ENCODE measurements at places on chromosomes 16 and 17.
A peak's percentile ranks its signal among the peaks of the same experiment; 100 is the strongest.

GRCh38 chr16:3356118-3356517, 429 bp downstream of the OR2C1 start:
- no peak for DNase-seq

GRCh38 chr17:47733674-47734410, 806 bp downstream of the TBX21 start:
- no peak for DNase-seq

DNA sequence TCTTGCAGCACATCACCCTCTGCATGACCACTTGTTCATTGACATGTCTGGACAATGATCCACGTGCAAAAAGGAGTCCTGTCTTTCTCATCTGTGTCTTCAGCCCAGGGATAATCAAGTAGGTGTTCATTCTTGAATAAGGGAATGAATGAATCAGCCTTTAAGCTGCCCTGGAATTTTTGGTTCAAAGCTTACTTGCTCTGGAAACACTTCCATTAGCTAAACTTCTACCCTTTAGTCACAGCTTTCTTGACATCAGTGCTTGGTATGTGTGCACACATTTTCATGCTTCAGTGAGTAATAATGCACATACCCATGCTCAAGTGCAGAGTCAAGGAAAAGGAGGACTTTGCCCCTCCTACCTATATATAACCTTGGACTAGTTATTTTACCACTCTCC, 103.0 kb upstream of the CDH13 start:
- DNase-seq: no peak

GRCh38 chr16:64409783-64410210, 712.1 kb downstream of the CDH11 start:
- no peak for DNase-seq

GRCh38 chr17:64788286-64789060, 126.4 kb upstream of the SMURF2 start:
- DNase-seq: no peak

DNA sequence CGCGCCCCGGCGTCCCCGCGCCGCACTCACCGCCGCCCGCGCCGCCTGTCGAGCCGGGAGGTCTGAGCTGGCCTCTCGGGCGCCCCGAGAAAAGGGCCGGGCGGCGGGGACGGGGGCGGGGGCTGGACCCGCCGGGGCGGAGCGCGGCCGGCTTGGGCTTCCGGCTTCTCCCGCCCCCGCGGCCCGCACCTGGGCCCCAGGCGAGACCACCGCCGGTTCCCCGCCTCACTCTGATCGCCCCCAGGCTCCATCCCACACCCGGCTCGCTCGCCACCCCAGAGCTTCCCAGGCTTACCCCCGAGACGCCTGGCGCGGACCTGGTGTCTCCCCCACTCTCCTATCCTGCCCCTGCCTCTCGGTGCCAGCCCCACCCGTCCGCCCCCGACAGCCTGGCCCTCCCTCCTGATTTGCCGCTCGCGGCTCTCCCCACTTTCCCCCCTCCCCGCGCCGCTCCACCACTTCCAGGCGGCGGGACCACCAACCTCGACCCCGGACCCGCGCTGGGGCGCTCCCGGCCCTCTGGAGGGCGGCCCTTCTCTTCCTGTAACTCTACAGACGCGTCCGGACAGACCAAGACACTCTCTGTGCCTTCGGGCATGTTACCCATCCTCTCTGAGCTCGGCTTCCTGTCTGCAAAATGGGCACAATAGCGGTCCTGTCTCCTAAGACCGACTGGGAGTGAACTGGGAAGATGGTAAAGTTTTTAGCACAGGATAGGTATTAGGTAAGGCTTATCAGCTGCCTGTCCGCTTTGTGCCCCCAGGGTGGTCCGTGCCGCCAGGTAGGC, at the start of gene LITAF:
LITAF (minus strand) TSS at position 64 of the 787 bp plus-strand sequence. CDS start 30,189 bp downstream, outside the sequence.
- no peak for DNase-seq

DNA sequence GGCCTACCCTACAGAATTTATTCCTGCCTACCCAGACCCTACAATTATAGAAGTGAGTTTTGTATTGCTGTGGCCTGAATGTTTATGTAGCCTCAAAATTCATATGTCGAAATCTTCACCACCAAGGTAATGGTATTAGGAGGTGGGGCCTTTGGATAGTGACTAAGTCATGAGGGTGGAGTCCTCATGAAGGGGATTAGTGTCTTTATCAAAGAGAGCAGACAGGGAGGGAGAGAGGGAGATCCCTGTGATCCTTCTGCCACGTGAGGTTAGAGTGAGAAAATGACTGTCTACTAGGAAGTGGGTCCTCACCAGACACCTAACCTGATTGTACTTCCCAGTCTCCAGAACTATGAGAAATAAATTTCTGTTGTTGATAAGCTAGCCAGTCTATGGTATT, 981 bp upstream of the DUXB start:
- DNase-seq: no peak

- DNase-seq: peak; percentile 88
Measured at GRCh38 chr17:4967539-4968485, at the start of gene SPAG7. SPAG7 (minus strand) TSS chr17:4967817; CDS start chr17:4967804, 13 bp downstream.

DNA sequence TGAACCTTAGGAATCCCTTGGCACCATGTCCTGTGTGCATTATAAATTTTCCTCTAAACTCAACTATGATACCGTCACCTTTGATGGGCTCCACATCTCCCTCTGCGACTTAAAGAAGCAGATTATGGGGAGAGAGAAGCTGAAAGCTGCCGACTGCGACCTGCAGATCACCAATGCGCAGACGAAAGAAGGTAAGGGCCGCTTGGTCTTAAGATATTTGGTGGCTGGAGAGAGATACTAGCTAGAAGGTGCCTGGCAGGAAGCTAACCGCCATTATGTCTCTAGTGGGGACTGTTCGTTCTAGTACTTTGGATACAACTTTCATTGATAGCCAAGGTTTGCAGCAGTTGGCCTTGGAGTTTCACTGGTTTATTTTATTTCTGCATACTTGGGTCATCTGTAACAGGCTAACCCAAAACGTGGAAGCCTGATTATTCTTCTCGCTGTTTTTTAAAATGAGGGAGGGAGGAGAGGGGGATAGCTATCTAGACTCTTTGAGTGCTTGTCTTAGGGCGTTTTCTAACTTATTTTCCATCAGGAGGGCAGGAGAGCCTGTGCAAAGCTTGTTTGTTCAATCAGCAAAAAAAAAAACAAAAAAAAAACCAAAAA, 1.3 kb downstream of the RBBP6 start:
- DNase-seq: no peak

GRCh38 chr17:77527836-77528505, 387.2 kb downstream of the SEC14L1 start:
- no peak for DNase-seq

DNA sequence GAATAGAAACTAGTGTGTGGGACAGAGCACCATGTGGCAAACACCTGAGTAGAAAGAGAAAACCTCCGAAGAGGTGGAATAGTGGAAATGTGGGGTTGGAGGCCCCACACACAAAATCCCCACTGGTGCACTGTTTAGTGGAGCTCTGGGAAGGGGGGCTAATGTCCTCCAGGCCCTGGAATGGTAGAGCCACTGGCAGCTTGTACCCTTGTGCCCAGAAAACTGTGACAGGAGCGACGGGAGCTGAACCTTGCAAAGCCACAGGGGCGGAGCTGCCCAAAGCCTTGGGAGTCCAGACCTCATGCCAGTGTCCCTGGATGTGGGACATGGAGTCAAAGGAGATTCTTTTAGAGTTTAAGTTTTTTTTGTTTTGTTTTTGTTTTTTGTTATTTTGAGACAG, 50.6 kb downstream of the RNF112 start:
- no peak for DNase-seq

DNA sequence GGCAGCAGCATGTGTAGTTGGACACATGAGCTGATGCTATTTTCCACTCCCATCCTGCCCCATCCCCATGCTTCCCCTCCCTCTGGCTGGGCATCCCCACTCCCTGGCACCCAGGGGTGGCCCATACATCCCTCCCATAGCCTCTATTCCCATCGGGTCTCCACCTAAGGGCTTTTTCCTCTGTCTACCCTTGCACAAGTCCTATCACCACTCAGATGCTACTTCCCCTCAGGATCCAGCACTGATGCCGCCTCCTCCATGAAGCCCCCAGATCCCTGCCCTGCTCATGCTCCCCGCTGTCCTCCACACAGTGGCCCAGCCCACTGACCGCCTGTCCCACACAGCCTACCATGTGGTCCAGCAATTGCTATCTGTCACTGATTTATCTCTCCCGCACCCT, 15.8 kb downstream of the TRPV1 start:
- DNase-seq: no peak

- no peak for DNase-seq
Measured at GRCh38 chr16:31460582-31461002, 1.3 kb downstream of the ARMC5 start.

- no peak for DNase-seq
Measured at GRCh38 chr16:70480127-70481105, 26.0 kb downstream of the FCSK start.

GRCh38 chr16:10297341-10298006, 88.4 kb upstream of the ATF7IP2 start:
- no peak for DNase-seq

DNA sequence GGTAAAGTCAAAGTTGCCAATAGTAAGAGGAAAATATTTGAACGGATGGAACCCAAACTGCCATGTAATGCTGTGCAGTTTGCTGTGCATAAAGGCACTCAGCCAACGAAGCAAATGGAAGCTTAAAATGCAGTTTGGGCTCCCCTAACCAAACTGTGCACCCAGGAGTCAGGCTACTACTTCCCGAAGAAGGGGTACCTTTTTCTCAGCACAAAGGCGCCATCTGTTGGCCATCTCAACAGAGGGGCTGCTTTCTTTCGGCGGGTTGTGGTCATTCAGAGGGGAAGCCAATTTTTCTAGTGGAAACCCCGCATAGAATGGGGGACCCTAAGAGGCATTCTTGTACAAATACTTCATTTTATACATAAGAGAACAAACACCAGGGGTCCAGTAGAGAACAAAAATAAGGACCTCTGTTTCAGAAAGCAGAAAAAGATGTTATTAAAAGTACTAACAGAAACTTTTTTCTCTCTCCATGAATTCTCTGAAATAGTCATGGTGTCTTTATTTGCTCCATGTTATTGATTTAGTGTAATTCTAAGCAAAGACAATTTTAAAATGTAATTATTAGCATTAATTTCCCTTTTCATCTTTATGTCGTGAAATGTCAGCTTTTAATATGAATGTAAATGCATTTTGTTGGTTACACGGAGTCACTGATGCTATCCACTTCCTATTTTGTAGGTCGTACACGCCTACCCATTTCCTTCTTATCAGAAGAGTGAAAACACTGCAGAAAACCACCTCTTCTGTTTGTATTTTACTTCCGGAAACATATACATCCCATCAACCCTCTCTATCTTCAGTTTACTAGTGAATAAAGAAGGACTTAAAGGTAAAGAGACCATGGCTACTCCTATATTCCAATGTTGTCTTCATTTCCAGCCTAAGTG, 453.3 kb downstream of the KCNJ2 start:
- no peak for DNase-seq

- DNase-seq: no peak
Measured at GRCh38 chr17:28199115-28199514, 119.9 kb upstream of the TMEM97 start.

- no peak for DNase-seq
Measured at GRCh38 chr17:67109111-67109510, 64.8 kb downstream of the CACNG1 start.

DNA sequence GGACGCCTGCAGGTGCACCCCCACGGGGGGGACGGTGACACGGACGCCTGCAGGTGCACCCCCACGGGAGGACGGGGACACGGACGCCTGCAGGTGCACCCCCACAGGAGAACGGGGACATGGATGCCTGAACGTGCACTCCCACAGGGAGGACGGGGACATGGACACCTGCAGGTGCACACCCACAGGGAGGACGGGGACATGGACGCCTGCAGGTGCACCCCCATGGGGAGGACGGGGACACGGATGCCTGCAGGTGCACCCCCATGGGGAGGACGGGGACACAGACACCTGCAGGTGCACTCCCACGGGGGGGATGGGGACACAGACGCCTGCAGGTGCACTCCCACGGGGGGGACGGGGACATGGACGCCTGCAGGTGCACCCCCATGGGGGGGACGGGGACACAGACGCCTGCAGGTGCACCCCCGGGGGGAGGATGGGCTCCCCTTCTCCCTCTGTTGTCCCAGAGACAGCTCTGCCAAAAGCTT, 114.5 kb upstream of the METRNL start:
- no peak for DNase-seq

- DNase-seq: no peak
Measured at GRCh38 chr17:10109146-10109545, 89.3 kb downstream of the GAS7 start.

GRCh38 chr17:64572682-64573154, 65.9 kb downstream of the CEP95 start:
- DNase-seq: no peak

- DNase-seq: no peak
Measured at GRCh38 chr17:66275651-66276050, 26.8 kb upstream of the PRKCA start.

- no peak for DNase-seq
Measured at GRCh38 chr17:68460146-68460545, 2.9 kb upstream of the WIPI1 start.

GRCh38 chr16:20260215-20261009, 66.9 kb downstream of the GP2 start:
- DNase-seq: no peak

DNA sequence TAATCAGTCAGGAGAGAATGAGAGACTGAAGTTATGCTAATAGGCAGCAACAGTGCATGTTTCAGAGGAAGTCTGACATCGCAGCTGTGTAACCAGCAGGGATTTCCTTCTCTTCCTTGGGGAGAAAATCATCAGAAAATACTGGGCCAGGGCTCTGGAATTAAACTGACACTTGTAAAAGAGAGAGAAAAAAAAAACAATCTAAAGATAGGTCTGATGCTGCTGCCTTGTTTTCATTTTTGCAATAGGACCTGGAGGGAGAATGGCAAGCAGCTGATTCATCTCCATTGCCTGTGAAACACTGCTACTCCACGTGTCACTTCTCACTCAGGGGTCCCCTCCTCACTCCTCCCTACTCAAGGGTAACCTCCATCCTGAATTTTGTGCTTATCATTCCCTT, 17.7 kb upstream of the CORO6 start:
- no peak for DNase-seq

DNA sequence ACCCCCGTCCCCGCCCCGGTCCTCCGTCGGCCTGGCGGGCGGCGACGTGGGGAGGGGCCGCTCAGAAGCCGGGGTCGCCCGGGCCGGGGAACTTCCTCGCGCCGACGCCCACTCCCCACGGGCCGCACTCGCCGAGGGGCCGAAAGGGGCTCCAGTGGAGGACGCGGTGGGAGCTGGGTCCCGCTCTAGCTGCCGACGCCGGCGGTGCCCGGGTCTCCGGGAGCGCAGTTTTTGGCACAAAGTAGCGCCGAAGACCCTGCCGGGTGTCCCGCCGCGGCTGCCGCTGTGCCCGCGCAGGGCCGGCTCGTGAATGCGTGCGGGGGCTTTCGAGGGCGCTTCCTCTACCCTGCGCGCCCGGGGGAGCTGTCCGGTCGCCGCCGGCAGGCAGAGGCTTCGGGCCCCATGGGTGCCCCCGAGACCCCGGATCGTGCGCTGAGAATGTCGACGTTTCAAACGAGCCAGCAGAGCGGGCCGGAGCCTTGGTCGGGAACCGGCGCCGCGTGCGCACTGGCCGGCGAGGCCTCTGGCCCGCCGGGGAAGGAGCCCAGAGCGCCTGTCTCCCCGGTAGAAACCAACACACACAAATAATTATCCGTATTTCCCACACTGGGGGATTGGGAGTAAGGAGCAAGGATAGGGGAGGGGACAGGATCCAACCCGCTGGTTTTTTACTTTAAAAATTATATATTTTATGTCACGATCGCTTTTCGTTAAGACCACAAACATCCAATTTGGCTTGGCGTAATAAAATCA, 46.6 kb upstream of the SLC38A10 start:
- no peak for DNase-seq

- DNase-seq: no peak
Measured at GRCh38 chr17:55757659-55758058, 6.8 kb downstream of the PCTP start.

- DNase-seq: no peak
Measured at GRCh38 chr17:29061036-29061435, 18.1 kb downstream of the PIPOX start.
